Central memory CD4-positive, alpha-beta T cell (primary cell): ENCODE measurements at places on chromosomes 3 and 15.

DNA sequence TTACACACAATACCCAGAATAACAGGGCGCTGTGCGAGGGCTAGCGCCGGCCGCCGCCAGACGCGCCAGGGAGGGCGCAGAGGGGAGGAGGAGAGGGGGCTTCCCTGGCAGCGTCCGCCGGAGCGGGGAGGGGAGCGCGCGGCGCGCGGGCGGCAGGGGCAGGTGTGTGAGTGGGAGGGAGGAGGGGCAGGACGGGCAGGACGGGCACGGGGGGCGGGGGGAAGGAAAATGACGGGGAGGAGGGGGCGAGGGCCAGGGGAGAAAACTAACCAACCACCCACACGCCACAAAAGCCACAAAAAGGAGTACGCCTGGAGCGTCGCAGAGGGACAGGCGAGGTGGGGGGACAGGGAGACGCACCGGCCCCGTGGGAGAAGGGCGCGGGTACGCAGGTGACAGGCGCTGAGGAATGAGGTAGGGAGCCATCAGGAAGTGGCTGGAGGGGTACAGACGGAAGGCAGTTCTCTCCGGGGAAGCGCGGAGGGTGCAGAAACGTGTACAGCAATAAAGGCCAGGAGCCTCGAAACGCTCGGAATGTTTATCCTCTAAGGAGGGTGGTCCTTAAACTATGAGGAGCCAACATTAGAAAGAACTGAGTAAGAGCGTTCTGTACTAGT is 610 bp upstream of the SATB1 start:
- peak; percentile 65 for DNase-seq

- DNase-seq = no peak
Observed at GRCh38 chr3:162302983-162303624, 806.5 kb downstream of the OTOL1 start.

- no peak for DNase-seq
Observed at GRCh38 chr3:154029926-154030325, 91.3 kb upstream of the ARHGEF26 start.

- DNase-seq = no peak
Observed at GRCh38 chr15:45157974-45158373, 28.2 kb downstream of the DUOX1 start.

GRCh38 chr3:160531311-160531710 is 34.1 kb downstream of the KPNA4 start:
- no peak for DNase-seq

- DNase-seq = no peak
Observed at GRCh38 chr3:171348121-171348520, 112.1 kb downstream of the TNIK start.

GRCh38 chr15:32803631-32804030 is 85.8 kb downstream of the GREM1 start:
- DNase-seq = no peak

GRCh38 chr3:135739779-135740178 is 225.7 kb upstream of the PPP2R3A start:
- DNase-seq = no peak

DNA sequence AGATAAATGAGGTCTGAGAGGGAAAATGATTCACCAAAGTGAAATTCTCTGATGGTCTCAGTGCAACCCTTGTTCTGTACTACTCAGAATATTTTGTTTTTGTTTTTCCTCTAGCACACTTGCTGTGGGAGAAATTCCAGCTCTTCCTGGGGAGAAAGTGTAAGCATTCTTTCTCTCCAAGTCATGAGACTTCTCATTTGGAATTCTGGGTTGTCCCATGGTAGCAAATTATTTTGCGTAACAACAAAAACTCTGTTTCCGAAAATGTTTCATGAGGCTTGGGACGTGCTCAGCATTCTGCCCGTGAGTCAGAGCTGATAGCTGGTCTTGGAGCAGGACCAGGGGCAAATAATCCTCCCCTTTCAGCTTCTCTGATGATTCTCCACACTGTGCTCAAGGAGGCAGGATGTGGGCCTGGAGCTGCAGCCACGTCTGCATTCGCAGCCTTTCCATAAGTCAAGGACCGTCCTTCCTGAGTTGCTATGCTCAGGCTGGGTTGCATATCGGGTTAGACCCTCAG is 70.3 kb downstream of the SENP2 start:
- no peak for DNase-seq

DNA sequence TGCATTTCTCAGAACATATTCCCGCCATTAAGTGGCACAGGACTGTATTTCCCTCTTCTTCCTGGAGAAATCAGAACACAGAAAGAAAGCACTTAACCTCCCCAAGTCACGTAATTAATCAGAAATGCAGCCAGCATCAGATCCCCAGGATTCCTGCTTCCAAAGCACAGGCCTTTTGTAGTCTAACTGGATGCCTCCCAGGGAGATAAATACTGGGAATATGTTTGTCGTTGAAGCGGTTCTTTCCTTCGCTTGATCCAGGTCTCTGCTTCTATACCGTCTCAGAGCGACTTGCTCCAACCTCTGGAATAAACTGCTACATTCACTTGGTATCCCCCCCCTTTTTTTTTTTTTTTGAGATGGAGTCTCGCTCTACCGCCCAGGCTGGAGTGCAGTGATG is 198.6 kb downstream of the KBTBD8 start:
- DNase-seq = no peak
